Right ventricle myocardium inferior (tissue), 1 donor: ENCODE measurements at places on chromosomes 7 and 10. TPM values are rescaled to one million over a fixed set of nuclear protein-coding genes. Genes with fewer than 3 reads are reported as not detected.

NFE2L3 gene
- 1.4 TPM for total RNA-seq

ACBD7 gene
- total RNA-seq, result not detected

SPDYE2 gene
- total RNA-seq, result not detected

AP5Z1 gene
- 14.4 TPM for total RNA-seq

ESYT2 gene
- total RNA-seq, result 42.5 TPM

DNA sequence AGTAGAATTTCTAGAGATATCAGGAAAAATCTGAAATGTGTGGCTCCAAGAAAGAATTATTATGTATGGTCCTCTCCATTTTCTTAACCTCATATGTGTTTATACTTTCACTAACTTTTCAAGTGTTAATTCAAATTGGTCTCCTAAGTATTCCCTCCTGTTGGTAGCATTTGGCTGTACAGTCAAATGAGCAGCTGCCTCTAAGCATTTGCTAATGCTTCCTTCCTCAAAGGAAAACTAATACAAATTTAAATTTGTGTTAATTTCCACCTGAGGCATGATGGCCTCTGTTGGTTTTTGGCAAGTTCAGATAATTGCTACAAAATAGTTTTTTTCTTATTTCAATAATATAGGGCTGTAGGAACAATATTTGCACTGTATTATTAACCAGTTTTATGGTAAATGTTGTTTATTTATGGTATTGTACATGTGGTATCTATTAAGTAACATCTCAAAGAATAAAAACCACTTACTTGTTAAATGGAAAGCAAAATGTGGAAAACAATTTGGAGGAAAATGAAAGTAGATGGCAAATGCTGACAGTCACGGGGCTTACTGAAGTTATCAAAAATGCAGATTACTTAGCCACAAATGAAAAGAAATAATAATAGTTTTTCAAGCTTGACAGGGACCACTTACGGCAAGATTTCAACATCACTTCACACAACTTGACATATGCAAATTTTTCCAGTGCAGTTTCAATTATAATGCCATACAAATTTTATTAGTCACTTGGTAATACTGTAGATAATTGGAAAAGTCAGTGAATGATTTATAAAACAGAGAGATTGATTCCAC lies 299.3 kb upstream of the MEOX2 start:
- DNase-seq, result no peak

GRCh38 chr7:1794888-1795542 lies 124.9 kb downstream of the ELFN1 start:
- DNase-seq, result no peak

- DNase-seq, result no peak
Measured at GRCh38 chr10:14560274-14560673, 214.4 kb downstream of the FAM107B start.

- no peak for DNase-seq
Measured at GRCh38 chr7:6071406-6071805, 40.2 kb downstream of the ANKRD61 start.

GRCh38 chr7:131919920-131920709 lies 363.7 kb upstream of the PODXL start:
- DNase-seq, result no peak

DNA sequence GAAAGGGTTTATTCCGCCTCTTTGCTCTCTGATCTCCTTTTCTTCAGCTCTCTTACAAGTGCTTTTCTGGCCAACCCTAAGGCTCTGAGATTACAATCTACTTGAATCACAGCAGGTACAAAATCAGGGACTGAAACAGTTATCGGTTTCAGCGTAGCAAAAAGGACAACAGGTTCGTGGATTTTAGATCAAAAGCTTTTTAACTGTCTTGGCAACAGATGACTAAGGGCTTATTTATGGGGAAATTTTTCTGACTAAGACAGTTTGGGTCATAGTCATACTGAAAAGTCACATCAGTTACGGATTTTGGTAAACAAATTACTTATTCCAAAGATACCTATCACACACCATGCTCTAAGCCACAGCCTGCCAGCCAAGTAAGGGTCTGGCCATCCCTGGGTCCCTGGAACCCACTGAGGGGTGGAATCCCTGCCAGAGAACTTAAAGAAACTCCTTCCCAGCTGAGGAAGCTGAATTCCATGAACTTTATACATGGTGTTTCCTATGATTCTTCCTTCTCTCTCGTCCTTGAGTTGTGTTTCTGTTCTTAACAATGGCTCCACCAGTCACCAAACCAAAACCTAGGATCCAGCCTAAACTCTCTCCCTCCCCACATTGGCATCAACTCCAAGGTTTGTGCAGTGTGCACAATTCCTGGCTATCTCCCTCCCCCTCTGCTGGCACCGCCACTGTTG lies 169.3 kb downstream of the FAM107B start:
- DNase-seq, result no peak

DNA sequence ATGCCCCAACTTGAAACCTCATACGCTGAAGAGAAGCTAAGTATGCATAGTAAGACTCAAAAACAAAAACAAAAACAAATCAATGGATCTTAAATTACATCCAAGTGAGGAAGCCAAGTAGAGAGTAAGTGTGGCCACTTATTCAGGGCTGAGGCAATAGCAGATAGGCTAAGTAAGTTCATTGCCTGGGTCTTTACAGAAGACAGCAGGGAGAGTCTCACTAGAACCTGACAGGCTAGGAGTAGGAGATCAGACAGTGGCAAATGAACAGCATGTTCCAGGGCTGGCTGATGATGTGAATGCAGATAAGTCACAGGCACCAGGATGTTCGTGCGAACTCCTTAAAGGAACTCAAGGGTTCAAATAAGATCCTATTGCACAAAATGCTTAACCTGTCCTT lies 568.6 kb downstream of the KCNMA1 start:
- DNase-seq, result no peak

- DNase-seq, result no peak
Measured at GRCh38 chr7:34011696-34012095, 106.4 kb downstream of the BMPER start.

GRCh38 chr7:154775681-154776080 lies 227.2 kb downstream of the PAXIP1 start:
- DNase-seq, result no peak

DNA sequence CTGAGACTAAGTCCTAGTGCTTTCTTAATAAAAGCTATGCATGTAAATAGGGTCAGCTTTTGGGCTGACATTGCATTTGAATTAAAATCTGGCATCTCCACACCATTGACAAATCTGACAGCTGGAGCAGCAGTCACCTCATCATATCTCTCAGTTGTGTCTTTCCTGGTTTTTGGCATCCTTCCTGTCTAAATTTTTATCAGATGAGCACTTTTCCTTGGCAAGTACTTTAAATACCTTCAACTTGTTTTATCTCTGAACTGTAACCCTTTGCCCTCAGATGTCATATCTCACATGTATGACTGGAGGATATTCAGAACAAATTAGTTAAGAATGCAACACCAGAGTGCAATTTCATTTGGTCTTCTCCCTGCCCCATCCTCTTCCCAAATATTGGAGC lies 1066.2 kb downstream of the LRMDA start:
- DNase-seq, result no peak

- DNase-seq, result peak; percentile 53
Measured at GRCh38 chr10:44983895-44984278, 5.3 kb upstream of the DEPP1 start.

- no peak for DNase-seq
Measured at GRCh38 chr10:93342366-93342765, 139.8 kb downstream of the MYOF start.

- no peak for DNase-seq
Measured at GRCh38 chr10:49625411-49625810, 11.6 kb downstream of the CHAT start.

DNA sequence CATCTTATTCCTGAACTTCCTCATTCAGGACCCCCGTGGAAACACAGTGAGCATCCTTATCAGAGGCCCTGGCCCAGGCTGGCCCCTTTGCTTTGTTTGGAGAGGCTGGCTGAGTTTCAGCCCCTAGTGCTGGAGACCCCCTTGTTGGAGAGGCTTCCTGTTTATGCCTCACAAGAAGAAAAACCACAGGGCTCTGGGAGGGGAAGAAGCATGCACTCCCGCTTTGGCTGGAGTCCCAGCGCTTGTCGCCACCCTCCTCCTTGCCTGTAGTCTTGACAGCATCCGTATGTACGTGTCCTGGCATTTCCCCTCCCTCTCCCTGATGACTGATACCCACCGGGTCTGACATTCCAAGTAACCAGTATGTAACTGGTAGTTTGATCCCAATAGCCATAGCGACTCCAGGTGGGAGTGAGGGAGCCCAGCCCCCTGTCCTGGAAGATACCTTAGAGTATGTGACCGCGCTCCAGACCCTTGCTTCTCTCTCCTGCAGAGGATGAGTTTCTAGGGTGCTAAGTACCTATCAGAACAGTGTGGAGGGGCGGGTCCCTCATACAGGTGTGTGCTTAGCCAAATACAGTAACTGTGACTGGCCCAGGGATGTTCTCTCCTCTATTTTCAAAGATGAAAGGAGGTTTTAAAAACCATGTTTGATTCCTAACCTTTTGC lies 6.9 kb upstream of the ATP6V0E2 start:
- no peak for DNase-seq

- no peak for DNase-seq
Measured at GRCh38 chr10:24887855-24888231, 64.6 kb downstream of the PRTFDC1 start.

DNA sequence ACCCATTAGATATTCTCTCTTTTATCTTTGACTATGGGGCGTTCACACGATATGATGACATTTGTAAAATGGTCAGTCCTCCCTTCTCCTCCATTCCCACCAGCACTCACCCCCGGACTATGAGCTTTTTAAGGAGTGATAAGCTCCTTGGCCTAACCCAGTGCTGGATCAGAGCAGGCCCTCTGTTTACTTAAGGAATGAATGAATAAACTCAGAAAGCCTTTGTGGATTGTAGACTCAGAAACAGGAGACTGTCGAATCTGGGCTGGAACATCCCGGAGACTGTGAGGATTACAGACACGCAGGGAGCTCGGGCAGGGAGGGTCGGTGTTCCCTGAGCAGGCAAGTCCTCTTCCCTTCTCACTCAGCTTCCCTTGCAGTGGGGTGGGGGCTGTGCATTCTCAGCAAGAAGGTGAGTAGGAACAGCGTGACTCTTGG lies 6.8 kb upstream of the ZCCHC24 start:
- DNase-seq, result no peak

GRCh38 chr10:127265288-127265687 lies 68.9 kb upstream of the INSYN2A start:
- no peak for DNase-seq

DNA sequence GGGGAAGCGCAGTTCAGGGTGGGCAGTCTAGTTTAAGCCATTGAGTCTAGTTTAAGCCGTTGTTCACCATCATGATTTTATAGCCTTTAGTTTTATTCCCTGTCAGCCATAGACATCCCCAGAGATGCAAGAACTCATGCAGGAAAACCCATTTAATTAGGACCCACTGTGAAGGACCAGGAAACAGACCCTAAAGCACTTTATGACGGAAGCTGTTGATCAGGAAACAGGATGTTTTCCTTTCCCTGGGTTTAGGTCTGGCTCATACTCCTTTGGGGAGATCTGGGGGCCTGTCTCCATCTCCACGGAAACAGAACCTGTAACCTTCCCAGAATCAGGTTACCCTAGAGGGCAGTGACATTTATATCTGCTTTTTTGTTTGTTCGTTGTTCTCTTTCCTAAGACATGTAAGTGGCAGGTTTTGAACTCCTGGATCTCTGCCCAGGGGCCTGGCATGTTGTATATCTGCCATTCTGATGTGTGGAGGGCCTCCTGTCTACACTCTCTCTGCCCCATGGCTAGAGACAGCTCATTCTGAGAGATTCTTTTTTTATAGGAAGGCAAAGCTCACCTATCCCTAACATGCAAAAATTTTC lies 657.2 kb upstream of the GALNT17 start:
- no peak for DNase-seq

DNA sequence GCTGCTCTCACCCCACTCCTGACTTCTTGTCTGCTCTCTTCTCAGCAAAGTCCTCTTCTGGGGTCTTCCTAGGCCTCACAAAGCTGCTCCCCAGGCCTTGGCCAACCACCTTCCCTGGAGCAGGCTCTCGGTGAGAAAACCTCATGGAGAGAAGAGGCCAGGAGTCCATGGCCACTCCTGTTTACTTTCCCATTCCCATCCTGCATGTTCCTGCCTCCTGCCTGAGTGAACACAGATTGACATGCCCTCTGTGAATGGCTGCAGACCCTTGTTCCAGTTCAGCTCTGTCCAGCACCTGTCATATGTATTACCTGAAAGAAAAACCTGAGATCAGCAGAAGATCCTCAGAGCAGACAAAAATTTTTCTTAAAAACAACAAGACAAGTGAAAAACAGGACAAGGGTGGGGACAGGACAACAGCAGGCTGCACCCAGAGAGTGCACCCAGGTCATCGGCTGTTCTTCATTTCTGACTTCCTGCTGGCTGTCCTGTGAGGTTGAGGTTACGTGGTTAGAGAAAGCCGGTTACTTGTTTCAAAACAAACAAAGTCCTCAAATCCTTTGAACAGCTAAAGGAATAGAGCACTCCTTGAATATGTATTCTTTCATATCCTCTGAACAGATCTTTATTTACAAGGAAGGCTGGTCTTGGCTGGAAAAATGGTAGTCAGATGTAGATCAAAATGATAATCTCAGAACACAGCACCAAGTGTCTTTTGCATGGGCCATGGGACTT lies 34.0 kb upstream of the DLD start:
- no peak for DNase-seq

DNA sequence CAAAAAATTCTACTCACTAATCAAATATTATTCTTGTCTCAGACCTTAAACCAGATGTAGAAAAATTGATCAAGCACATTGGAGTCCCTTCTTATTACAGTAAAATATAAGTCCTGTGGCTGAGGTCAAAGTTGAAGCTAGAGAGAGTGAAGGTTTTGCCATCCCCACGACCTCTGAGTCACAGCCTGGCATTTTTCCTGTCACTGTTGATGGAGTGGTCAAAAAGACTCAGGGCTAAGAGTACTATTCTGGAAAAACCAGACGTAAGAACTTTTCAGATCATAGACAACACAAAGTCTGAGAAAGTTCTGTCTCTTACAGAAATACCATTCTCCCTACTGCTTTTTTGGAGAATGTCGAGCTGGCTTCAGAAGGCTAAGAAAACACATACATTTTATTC lies 323.7 kb upstream of the ANKRD30A start:
- DNase-seq, result no peak

DNA sequence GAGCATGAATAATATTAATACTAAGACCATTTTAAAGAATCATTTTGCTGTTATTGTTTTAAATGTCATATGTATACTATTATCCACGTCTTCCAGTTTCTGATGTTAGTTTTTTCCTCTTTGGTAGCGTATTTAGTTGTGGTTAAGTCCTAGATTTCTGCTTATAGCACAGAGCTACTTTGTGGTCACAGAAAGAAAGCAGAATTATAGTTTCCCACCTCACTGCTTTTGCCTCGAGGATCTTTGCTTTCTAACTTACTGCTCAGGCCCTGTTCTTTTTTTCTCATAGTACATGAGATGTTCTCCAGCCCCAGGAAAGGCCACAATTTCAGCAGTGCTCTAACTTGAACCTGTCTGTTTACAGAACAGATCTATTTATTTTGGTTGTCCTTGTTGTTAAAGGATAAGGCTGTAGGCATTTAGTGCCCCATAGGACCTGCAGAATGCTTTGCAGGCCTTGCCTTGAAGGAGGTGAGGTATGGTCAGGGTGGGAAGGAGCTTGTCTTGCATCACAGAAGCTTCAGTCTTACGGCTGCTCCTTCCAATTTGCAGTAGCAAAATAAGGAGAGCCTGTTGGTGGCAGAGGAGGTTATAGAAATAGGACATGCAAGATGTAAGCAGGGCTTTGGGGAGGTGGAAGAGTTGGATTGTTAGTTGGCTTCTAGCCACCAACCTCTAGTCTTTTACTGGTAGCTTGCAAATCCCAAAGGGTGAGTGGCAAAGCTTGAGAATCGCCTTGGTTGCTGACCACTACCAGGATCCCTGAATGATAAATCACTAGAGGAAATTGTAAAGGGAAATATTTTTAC lies 129.1 kb downstream of the LRRC4 start:
- no peak for DNase-seq
